ENCODE measurements at places on chromosomes 13 and 19.

- no peak for DNase-seq
Observed at GRCh38 chr19:20078581-20079031, 806 bp downstream of the ZNF90 start.

- DNase-seq, result no peak
Observed at GRCh38 chr19:56507446-56508289, at the start of gene ZNF471. TSS of gene ZNF471 (plus strand) at chr19:56507855. CDS start at chr19:56511572, 3,717 bp downstream.

GRCh38 chr13:112629161-112629560 lies 41.2 kb upstream of the TUBGCP3 start:
- DNase-seq, result no peak

GRCh38 chr13:84332346-84332745 lies 450.1 kb upstream of the SLITRK1 start:
- no peak for DNase-seq

DNA sequence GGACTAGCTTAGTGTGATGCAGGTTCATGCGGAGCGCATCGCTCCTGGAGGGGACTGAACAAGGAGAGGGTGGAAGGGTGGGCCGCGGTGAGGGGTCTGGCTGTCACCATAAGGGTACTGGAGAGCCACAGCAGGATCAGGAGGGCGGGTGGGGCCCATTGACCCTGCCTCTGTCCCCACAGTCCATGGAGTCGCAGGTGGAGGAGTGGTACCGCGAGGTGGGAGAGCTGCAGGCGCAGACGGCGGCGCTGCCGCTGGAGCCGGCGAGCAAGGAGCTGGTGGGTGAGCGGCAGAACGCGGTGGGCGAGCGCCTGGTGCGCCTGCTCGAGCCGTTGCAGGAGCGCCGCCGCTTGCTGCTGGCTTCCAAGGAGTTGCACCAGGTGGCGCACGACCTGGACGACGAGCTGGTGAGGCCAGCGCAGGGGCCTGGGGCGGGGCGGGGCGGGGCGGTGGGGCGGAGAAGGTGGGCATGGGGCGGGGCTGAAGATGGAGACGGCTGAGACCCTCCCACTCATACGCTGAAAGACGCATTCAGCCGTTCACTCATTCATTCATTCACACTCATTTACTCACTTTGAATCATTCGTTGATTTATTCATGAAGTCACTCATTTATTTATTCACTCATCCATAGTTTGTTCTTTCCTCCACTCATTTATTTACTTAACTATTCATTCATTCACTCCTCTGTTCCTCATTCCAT lies 27.5 kb upstream of the SHKBP1 start:
- peak; percentile 33 for DNase-seq

GRCh38 chr13:44904967-44905366 lies 84.3 kb downstream of the NUFIP1 start:
- DNase-seq, result no peak

- no peak for DNase-seq
Observed at GRCh38 chr13:76638181-76638580, 248.0 kb downstream of the KCTD12 start.

- DNase-seq, result no peak
Observed at GRCh38 chr13:53137779-53138178, 109.2 kb downstream of the OLFM4 start.

DNA sequence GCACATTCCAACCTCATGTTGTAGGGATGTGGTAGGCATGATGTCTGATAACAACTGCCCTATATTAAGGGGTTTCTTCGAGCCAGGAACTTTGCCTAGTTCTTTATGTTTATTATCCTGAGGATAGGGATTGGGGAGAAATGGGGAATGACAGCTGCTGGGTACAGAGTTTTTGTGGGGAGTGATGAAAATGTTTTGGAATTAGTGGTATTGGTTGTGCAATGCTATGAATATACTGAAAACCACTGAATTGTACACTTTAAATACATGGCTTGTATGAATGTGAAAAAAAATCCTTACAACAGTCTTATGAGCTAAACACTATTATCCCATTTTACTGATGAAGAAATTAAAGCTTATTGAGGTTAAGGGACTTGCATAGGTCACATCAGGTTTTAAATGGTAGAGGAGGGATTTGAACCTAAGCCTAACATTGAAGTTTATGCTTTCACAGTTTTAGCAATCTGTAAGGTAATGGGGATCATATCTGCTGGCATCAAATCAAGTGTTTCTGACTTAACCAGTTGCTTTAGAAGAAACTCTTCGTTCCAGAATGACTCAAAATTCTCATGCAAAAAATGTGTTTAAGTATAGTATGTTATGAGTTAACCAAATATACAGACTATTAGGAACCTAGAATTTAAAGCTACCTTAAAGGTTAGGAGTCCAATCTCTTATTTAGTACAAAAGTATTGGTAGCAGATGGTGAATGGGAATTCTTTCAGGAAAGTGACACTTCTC lies 61.4 kb downstream of the ERCC5 start:
- DNase-seq, result no peak

- DNase-seq, result no peak
Observed at GRCh38 chr13:75360170-75360569, 121.8 kb downstream of the TBC1D4 start.

DNA sequence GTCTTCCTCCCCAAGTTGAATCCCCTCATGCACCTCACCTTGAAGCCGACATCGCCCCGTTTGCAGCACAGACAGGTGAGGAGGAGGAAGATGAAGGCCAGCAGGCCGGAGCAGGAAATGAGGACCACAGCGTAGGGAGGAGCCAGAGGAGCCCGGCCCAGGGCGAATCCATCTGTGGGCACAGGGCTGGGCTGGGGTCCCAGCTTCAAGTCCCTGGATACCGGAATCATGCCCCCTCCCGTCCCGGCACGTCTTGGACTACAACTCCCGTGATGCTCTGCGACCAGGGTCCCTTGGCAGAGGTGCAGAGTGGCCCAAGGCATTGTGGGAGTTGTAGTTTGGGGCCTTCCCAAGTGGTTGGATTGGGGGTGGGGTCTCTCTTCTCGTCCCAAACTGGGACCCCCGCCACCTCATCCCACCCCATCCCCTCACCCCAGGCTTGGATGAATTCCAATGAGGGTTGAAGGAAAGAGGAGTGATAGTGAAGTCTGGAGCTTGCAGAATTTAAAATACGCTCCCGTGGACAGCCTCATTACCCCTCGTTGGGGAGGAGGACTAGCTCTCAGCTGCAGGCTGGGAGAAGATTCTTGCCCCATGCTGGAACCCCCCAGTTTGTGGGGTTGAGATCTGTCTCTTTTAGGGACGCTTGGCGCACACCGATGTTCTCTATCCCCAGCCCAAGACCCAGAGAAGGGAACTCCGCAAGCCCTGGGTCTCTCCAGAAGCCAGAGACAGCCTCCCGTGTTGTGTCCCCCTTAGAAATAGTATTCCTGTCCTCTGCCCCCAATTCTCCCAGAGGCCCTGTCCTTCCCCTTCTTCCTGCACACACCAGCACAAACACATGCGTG lies 990 bp downstream of the LMTK3 start:
- peak; percentile 4 for DNase-seq

DNA sequence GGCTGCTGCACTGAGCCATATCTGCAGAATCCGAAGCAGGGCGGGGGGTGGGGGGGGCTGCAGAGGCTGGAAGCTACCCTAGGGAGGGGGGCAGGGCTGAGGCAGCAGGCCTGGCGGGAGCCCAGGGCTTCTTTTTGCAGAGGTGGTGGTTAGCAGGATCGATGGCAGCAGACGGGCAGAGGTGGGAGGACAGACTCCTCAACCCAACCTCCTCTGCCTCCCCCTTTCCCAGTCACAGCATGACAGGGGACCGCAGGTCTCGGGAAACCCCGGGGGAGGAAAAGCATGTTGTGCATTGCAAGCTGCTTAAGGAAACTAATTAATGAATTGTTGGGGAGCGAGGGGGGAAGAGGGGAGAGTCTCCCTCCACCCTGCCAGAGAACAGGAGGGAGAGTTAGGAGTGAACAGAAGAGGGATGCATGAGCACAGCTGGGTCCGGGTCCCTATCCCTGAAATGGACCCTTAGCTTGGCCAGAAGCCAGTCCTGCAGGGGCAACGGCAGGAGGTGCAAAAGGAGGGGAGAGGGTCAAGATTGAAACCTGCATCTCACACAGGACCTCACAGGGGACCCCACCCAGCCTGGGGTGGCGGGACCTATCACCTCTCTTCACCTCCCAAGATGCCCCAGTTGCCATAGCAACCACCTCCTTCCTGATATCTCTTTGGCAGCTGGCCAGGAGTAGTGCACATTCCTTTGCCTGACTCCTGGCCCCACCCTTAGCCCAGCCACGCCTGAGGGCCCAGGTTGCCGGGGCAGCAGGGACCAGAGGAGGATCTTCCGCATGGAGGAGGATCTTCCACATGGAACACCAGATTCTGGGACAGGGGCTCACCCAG lies 1.8 kb downstream of the FXYD7 start:
- DNase-seq, result no peak

DNA sequence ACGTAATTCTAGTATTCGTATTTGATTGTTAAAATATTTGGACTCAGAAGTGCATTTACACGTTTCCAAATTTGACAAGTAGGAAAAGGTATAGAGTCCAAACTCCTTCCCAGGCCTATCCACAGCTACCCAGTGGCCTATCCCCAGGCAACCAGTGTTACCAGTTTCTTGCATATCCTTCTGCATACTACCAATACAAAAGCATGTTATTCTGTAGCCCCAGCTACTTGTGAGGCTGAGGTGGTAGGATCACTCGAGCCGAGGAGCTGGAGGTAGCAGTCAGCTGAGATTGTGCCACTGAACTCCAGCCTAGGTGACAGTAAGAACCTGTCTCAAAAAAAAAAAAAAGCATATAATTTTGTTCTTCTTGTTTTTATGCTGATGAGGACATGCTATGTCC lies 67.1 kb downstream of the LRCH1 start:
- no peak for DNase-seq

- DNase-seq, result no peak
Observed at GRCh38 chr13:113865427-113865826, 1.6 kb upstream of the GAS6 start.

DNA sequence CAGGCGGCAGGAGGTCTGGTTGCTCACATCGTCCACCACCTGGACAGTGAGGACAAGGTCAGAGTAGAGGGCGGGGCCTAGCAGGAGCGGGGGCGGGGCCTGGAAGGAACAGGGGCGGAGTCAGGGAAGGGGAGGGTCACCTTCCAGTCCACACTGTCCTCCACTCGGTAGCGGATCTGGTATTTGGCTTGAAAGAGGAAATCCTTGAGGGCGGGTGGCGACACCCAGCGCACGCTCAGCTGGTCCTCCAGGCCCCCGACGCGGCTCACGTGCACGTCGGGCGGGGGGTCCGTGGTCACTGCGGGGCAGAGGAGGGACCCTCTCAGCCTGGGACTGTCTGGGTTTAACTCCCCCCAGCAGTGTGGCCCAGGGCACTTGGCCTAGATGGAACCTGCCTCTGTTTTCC lies 8.2 kb downstream of the REX1BD start:
- no peak for DNase-seq

DNA sequence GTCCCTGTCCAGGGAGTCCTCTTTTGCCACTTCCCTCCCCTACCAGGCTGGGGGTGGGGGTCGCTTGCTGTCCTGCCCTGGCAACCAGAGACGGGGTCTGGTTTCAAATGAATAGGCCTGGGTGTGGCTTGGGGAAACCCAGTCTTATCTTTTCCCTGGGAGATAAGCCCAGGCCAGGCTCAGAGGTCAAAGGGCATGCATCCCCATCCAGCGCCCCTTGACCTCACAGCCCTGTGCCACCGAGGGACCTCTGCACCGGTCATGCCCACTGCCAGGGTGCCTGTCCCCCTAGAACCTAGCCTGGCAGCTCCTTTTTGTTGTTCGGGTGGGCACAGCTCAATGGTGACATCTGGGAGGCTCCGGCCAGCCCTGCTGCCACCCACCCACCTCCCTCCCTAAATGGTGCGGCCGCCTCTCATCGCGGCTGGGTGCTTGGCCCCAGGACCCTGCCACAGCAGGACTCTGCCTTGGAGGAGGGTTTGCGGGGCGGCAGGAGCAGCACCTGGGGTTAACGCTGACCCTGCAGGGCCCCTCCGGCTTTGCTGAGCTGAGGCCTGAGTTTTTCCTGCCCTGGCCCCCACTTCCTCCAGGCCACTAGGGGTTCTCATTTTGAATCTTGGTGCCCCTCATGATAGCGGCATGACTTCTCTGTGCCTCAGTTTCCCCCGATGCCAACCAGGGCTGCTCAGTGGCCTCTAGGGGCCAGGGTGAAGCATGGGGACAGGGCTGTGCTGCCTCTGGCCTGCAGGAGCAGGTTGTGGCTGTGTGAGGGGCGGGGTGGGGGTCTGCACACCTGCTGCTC lies 2.9 kb upstream of the CERS1 start:
- no peak for DNase-seq

- no peak for DNase-seq
Observed at GRCh38 chr13:113596321-113597200, 12.0 kb downstream of the TFDP1 start.

DNA sequence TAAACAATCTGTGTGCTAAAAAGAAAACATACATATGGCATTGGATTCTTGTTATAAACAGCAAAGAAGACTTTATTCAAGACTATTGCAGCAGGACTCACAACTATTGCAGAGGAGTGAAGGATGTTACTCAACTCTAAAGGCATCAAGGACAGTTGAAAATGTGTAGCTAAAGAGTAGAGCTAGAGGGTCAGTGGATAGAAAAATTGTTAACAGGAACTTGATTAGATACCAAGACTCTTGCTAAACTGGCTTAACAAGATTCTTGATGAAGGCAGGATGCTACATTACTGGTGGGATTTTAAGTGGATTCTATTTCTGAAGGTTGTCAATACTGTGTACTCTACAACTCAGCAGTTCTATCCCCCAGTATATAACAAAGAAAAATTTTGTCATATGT lies 1183.3 kb downstream of the SLITRK1 start:
- DNase-seq, result no peak

DNA sequence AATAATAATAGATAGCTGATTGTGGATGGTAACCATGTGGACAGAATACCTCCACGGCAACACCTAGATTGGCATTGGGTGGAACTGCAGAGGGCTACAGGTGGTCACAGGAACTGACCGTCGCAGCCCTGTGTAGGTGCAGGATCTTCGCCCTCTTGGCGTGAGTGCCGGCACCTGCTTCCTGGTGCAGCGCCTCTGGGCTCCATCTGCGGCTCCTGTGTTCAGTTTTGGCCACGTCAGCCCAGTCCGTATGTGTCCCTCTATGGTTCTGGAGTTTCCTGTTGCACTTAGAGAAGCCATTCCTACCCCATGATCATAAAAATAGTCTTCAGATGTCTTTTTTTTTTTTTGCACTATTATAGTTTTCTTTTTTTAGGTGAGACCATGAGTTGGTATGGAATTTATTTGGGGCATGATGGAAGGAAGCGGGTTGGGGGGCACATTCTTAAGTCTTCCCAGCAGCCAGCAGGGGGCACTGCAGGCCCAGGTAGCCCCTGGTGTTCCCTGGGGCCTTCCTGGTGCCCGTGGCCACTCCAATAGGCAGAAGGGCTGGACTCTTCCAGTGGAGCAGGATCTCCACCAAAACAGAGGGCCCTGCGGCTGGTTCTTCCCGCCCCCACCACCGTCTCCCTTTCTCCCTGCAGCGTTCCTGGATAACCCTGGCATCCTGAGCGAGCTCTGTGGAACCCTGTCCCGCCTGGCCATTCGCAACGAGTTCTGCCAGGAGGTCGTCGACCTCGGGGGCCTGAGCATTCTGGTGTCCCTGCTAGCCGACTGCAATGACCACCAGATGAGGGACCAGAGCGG lies 10.1 kb upstream of the SLC25A42 start:
- no peak for DNase-seq

GRCh38 chr19:43957891-43958290 lies 6.9 kb downstream of the ZNF221 start:
- no peak for DNase-seq

- DNase-seq, result no peak
Observed at GRCh38 chr13:42007844-42008243, 40.6 kb upstream of the DGKH start.
